ENCODE measurements at places on chromosomes 6 and 20.

GRCh38 chr20:63828951-63829350 lies 2.1 kb downstream of the ZBTB46 start:
- no peak for DNase-seq

GRCh38 chr6:131843768-131844167 lies 35.9 kb downstream of the ENPP1 start:
- DNase-seq, result no peak

DNA sequence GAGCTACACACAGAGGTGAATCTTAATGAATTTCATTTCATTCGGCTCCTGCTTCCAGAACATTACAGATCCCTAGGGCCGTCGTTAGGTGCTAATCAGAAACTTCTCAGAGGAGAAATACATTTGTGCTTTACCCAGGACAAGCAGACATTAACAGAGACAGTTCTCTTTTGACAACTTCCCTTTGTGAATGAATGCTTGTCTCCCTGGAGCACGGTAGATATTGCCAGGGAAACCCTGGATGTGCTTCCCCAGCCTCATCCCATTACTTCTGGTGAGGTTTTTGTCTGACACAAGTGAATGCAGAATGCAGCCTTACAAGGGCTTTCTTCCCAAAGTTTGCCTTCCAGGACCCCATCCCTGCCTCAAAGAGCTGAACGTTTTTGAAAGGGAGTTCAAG lies 105.4 kb downstream of the SYNDIG1 start:
- DNase-seq, result no peak

GRCh38 chr20:675453-676314 lies at the start of gene SCRT2:
SCRT2 (minus strand) TSS chr20:675802; CDS start chr20:675601, 201 bp downstream.
- peak; percentile 76 for DNase-seq

- no peak for DNase-seq
Observed at GRCh38 chr6:156848533-156848932, 71.4 kb downstream of the ARID1B start.

GRCh38 chr6:20252311-20252710 lies 40.0 kb upstream of the MBOAT1 start:
- DNase-seq, result no peak

- no peak for DNase-seq
Observed at GRCh38 chr6:151701911-151702562, 105.4 kb upstream of the ESR1 start.

GRCh38 chr6:118724211-118724610 lies 72.8 kb upstream of the CEP85L start:
- DNase-seq, result no peak

- DNase-seq, result peak; percentile 51
Observed at GRCh38 chr6:28474441-28475219, 31.3 kb upstream of the ZSCAN23 start.

- no peak for DNase-seq
Observed at GRCh38 chr6:137230547-137230946, 11.4 kb upstream of the IFNGR1 start.

DNA sequence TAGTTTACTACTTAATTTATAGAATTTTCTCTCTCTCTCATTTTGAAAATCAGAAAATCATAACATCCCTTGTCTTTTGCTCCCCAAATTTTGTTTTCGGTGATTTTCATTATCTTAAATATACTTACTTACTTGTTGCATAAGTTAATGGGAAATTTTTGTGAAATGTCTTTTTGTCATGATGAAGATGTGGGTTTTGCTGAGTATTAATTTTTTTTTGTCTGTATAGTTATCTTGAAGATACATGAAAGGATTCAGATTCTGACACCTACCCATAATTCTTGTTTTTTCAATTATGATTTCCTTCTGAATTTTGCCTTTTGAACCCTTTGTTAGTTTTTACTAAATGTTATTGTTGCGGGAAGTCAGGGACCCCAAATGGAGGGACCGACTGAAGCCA lies 817.9 kb downstream of the EYS start:
- no peak for DNase-seq

GRCh38 chr20:52565614-52566013 lies 374.0 kb upstream of the ZFP64 start:
- DNase-seq, result no peak

DNA sequence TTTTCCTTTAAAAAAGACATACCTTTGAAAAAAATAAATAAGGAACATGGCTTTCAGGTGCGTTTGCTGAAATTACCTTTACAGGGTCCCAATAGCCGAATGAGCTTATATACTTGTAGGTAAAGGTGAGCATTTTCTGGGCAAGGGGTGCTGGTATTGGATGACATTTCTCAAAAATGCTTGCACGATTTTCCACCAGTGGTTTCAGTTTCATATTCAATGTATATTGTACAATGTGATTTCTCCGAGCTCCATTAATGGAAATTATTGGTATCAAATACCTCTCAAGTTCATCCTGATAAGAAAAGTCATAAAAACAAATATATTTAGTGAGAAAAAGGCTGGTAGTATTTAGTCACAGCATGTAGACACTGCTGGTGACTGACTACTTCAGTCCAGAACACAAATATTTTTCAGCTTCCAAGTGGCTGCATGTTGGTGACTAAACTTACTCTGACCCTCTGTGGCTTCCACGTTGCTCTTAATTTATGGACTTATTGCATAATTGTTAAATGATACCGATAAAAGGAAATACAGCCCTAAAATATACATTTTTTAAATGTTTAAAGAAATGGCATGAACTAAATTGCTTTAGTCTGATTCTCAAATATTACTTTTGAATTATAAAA lies 32.9 kb upstream of the ZBTB24 start:
- no peak for DNase-seq

DNA sequence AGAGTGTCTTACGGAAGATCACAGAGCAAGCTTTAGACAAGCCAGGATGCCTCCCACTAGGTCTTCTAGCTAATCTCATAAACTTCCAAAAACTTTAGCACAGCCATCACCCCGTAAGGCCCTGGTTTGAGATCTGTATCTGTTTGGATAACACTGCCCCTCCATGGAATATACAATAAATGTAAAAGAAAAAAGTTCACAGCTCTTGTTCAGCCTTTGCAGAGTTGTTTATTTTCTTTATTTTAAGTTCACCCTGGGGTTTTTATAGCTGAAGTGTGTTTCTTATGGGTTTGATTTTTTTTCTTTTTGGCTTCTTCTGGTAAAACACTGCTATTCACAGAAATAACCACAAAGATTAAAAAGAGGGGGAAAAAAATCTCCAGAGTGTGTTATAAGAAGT lies 125.6 kb downstream of the EYA2 start:
- no peak for DNase-seq

DNA sequence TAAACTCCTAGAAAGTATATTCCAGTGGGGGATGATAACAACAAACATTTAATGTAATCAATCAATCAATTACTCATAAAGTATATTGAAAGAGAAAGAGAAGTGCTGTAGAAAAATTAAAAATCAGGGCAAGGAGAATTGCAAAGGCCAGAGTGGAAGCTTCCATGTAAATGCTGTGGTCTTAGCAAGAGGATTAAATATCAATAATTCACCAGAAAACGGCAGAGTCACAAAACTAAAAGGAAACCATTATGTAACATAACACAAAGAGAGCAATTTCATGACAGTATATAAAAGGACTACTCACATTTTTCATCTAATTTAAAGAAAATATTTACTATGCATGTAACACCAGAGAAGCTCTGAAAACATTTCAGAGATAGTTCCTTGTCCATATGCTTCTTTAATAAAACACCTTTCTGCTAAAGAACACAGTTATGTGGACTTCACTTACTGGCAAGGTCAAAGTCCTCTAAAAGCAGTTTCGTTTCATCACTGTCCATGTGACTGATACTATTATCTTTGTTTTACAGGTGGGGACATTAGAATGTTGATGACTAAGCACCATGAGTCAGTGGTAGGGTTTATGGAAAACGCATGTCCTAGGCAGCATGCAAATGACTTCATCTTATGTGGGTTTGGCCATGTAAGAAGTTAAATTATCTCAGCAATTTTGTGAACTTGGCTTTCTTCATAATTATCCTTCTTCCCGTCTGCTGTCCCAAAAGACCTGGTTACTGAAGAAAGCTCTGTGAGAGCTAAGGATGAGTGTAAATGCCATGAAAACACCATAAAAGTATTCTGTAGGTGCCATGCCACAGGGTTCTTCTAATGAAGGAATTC lies 185.8 kb upstream of the TENT5A start:
- no peak for DNase-seq

GRCh38 chr6:105424175-105424783 lies 21.4 kb upstream of the PREP start:
- DNase-seq, result peak; percentile 68

DNA sequence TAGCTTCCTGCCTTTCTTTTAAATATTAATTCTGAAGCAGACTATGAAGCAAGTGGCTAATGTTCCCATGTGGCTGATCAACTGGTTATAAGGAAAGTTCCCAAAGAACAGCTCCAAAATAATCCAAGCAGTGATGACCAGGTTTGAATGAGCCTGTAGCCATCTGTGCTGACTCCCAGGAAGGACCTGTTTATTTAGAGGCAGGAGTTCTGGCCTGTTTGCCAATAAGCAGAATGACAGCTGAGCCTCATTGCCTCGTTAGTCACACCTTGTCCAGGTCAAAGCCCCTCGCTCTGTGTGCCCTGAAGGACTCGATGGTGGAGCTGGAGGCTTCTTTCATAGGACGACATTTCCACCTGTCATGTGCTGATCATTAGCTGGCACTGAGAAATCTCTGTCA lies 97.4 kb downstream of the TMEM170B start:
- DNase-seq, result no peak

Data from head of caudate nucleus (tissue), 42 donors.